ENCODE measurements at places on chromosomes 3 and 15. TPM values are rescaled to one million over a fixed set of nuclear protein-coding genes. Genes with fewer than 3 reads are reported as not detected.

ZNF660 gene
- total RNA-seq, result 1.7 TPM

TRH gene
- not detected for total RNA-seq

AGBL1 gene
- not detected for total RNA-seq

PLCB2 gene
- 0.66 TPM for total RNA-seq

RHCG gene
- not detected for total RNA-seq

SPTBN5 gene
- total RNA-seq, result 0.11 TPM

MEGF11 gene
- total RNA-seq, result not detected

GP9 gene
- total RNA-seq, result not detected

RAMAC gene
- total RNA-seq, result 30.1 TPM

GXYLT2 gene
- 16.1 TPM for total RNA-seq

GOLGA8J gene
- total RNA-seq, result 0.11 TPM

TMEM266 gene
- total RNA-seq, result not detected
